ENCODE measurements at places on chromosomes 4 and X. TPM values are rescaled to one million over a fixed set of nuclear protein-coding genes. Genes with fewer than 3 reads are reported as not detected.
A peak's percentile ranks its signal among the peaks of the same experiment; 100 is the strongest.

DNA sequence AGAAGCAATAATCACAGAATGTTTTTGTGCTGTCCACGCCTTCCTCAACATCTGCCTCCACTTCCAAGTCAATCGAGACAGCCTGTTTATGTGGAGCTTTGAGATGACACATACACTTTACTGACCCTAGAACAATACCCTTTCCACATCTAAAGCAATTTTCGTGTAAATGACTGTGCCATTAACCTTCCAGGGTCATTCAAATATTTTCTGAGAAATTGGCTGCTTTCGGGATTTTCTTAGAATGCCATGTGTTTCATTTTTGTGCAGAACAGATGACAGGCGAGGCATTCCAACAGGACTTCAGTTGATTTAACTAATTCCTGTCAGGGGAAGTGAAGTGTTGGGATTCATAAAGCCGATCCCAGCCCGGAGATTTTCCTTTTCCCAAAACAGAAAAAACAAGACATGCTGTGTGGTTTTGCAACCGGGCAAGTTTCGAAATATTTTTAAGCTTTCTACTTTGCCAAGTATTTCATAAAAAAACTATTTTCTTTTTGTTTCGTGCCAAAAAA lies 73.9 kb downstream of the SORBS2 start:
- no peak for DNase-seq

GRCh38 chr4:145480257-145480656 lies 1.4 kb upstream of the SMAD1 start:
- DNase-seq: no peak

DNA sequence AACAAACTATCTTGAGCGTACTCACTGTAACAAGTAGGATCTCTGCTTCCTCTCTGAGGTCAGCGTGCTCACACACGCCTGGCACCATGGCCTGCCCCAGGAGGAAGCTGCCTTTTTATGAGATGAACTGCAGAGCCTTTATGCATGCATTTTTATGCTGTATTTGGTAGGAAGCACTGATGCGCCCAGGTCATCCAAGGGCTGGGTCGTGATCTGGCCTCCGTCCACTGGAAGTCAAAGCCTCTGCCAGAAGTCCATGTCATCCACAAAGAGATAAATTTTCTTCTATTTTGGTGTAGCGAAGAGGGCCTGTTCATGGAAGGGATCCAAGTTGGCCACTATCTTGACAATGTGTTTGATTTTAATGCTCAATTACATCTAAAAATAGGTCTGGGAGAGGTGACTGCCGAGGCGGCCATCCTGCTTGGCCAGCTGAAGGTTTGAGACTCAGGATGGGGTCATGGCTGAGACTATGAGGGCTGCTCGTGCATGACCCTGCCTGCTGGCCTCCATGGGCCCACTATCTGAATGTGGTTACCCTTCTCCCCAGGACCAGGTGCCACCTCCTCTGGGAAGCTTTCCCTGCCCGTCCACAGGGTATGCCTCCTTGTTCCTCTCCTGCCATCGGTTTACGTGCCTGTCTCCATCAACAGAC lies 50.3 kb downstream of the HTRA3 start:
- peak; percentile 51 for DNase-seq

GRCh38 chrX:9483376-9483775 lies 18.5 kb downstream of the TBL1X start:
- no peak for DNase-seq

Gene CTAG2
- not detected for total RNA-seq

Gene OCIAD1
- total RNA-seq: 85.2 TPM

DNA sequence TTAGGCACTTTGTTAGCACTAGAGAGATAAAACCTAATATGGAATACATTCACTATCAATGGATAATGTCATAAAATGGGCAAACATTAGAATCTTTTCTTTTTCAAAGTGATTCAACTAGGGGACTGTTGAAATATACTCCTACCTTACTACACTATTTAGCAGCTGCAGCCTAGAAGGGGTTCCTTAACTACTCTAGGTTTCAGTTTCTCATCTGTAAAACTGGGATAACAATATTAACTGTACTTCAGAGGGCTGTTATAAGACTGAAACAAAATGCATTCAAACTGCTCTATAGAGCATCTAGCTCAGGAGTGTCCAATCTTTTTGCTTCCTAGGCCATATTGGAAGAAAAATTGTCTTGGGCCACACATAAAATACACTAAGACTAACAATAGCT lies 147.4 kb downstream of the CDS1 start:
- DNase-seq: no peak

DNA sequence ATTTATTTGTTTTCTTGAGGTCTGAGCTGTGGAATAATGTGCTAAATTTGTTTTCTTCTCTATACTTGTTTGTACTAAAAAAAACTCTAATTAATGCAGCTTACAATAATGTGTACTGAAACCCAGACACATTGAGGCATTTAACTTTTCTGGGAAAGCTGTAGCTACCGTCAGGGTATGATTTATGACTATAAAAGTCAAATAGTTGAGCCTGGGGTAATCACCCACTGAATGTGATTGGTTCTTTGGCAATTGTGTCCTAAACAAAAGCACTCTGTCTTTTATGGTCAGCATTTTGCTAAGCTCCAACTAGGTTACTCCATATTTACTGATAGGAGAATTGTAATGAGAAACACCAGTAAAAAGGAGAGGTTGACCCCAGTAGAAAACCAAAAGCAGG lies 65.9 kb upstream of the CBLL2 start:
- no peak for DNase-seq

Gene MUC7
- not detected for total RNA-seq

Gene PDHA2
- total RNA-seq: not detected

Gene RPGR
- 38.6 TPM for total RNA-seq

Gene PARM1
- total RNA-seq: 12.1 TPM

DNA sequence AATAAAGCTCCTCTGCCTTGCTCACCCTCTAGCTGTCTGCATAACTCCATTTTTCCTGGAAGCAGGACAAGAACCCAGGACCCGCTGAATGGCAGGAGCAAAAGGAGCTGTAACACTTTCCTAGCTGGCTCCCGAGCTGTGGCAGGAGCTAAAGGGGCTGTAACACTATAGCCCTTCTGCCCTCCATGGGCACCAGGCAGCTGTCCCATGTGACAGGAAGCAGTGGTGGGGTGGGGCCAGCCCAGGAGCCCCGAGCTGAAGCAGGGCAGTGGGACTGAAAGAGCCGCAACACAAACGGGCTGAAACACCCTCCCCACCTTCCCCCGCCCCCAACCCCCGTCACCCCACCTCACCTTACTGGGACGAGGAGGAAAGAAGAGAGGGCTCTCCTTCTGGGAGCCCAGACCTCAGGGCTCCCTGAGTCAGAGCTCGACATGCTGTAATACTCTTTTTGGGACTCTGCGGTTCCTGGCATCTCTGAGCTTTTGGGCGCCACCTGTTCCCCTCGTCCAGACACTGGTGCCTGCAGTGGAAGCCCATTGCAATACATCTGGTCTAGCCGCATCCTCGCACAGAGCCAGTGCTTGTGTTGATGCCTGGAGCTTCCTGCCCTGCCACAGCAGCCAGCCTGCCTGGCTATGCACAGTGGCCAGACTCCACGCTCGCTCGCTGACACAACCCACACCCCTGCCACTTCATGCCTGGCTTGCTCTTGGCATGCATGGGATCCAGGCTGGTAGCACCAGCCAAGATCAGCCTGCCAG lies 39.4 kb downstream of the PPM1K start:
- no peak for DNase-seq

Gene DCTD
- total RNA-seq: 48.2 TPM

Gene POU3F4
- total RNA-seq: not detected

DNA sequence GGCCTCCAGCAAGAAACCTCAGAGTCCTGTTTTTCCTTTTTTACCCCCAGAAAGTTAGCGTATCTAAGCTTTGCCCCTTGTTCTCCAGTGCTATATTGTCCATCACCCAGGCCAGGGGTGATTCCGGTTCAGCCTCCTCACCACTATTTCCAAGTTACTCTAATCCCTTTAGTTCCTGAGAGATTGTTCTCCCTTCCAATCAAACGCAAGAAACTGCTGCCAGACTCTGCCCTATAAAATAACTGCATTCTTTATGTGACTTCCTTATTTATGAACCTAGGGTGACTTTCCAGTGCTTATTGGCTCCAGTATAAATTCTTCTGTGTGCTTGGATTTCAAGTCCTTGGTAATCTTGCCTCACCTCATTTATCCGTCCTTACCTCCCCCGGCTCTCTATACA lies 65.7 kb downstream of the CLCN5 start:
- DNase-seq: no peak

GRCh38 chr4:107255114-107255513 lies 219.0 kb upstream of the DKK2 start:
- no peak for DNase-seq

Gene ACOX3
- 24.0 TPM for total RNA-seq

DNA sequence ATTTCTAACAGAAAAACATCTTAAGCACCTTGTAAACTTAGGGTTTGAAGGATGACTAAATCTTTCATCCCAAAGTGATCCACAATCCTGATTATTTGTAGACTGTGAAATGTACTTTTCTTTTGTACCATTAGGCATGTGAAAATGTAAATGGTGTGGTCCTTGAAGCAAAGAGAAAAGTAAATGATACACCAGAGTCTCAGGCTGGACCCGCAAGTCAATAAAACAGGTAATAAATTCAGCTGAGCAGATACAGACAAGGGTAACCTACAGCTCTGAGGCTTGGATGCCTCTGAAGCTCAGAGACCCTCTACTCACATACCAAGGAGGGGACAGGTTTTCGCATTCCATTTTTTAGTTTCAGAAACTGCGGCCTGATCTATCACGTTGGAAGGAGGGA lies 2.8 kb upstream of the LAP3 start:
- no peak for DNase-seq

GRCh38 chr4:77126809-77127208 lies 30.2 kb upstream of the CCNG2 start:
- DNase-seq: no peak

Gene UNC5C
- total RNA-seq: 6.2 TPM

GRCh38 chr4:174808119-174808518 lies 20.9 kb downstream of the GLRA3 start:
- DNase-seq: no peak

DNA sequence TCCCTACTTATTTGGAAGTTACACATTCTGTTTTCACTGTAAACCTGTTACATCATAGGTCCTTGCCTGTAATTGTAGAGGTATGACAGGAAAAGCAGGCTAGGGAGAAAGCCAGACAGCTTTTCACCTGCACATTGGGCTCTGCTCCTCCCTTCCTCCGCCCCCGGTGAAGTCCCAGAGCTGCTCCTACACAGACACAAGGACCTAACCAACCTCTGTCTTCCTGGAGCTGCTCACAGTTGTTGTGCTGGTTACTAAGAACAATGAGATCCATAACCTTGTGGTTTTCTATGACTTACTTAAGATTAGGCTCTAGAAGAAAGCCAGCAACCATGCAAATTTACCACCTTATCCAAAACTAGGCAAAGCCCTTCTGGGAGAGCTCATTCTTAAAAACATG lies 40.0 kb downstream of the MOSPD2 start:
- no peak for DNase-seq

DNA sequence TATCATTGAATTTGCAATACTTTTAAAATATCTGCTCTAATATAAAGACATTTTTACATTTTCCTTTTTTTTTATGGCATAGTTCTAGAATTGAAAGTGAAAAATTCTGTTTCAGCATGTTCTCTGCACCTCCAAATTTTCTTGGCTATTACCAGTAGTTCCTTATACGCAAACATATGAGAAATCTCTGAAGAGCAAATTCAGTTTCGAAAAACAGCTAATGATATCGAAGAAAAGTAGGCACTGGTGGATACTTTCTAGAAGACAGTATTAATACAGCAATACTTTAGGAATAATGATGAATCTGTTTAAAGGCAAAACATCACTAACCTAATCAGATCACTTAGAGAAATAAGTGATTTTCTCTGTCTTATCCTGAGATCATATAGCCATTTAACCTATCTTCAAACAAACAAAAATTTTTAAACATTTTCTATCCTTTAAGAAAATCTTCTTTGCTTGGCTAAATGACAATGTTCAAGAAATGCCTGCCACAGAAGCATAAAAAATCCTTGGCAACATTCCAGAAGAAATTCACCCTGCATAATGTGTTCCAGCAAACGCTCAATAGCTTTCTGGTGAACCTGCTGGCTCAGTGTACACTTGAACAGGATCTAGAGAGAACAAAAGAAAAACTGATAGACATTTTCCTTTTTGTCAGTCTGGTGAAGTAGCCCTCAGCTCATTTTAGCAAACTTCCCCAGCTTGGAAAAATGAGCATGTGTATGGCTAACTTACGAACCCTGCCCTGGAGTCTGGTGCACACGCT lies 51.2 kb upstream of the KLF3 start:
- DNase-seq: no peak

GRCh38 chr4:8123389-8123788 lies 35.2 kb downstream of the ABLIM2 start:
- DNase-seq: no peak

DNA sequence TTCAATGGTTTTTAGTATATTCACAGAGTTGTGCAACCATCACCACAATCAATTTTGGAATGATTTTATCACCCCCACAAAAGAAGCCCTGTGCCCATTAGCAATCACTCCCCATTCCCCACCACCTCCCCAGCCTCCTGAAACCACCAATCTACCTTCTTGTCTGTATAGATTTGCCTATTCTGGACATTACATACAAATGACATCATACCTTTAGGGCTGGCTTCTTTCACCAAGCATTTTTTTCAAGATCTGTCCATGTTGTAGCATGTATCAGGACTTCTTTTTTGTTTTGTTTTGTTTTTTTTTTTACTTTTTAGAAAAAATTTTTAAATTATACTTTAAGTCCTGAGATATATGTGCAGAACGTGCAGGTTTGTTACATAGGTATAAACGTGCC lies 108.1 kb downstream of the RTL9 start:
- DNase-seq: no peak

Gene AFF2
- 41.0 TPM for total RNA-seq

Gene TAF7L
- 0.32 TPM for total RNA-seq
